ENCODE measurements at places on chromosomes 13 and 19.
A peak's percentile ranks its signal among the peaks of the same experiment; 100 is the strongest.

GRCh38 chr13:87094646-87095045 lies 576.5 kb upstream of the SLITRK5 start:
- peak; percentile 73 for DNase-seq

GRCh38 chr13:113060557-113061270 lies 44.9 kb upstream of the F7 start:
- no peak for DNase-seq

DNA sequence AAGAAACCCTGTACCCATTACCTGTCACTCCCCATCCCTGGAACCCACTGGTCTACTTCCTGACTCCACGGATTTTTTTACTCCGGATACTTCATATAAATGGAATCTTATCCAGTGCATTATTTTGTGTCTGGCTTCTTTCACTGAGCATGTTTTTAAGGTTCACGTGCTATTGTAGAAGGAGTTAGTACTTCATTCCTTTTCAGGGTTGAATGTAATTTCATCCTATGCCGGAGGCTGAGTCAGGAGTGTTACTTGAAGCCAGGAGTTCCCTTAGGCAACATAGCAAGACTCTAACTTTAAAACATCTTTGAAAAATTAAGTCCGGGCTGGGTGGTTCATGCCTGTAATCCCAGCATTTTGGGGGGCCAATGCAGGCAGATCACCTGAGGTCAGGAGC lies 17.9 kb upstream of the ELAVL1 start:
- DNase-seq: no peak

- DNase-seq: no peak
Observed at GRCh38 chr13:105863300-105863920, 672.1 kb downstream of the EFNB2 start.

GRCh38 chr19:15114153-15114540 lies 6.9 kb downstream of the SYDE1 start:
- DNase-seq: no peak

GRCh38 chr19:13729859-13730258 lies 34.5 kb upstream of the MRI1 start:
- DNase-seq: peak; percentile 19

GRCh38 chr13:33723365-33723764 lies 94.6 kb upstream of the RFC3 start:
- peak; percentile 18 for DNase-seq

DNA sequence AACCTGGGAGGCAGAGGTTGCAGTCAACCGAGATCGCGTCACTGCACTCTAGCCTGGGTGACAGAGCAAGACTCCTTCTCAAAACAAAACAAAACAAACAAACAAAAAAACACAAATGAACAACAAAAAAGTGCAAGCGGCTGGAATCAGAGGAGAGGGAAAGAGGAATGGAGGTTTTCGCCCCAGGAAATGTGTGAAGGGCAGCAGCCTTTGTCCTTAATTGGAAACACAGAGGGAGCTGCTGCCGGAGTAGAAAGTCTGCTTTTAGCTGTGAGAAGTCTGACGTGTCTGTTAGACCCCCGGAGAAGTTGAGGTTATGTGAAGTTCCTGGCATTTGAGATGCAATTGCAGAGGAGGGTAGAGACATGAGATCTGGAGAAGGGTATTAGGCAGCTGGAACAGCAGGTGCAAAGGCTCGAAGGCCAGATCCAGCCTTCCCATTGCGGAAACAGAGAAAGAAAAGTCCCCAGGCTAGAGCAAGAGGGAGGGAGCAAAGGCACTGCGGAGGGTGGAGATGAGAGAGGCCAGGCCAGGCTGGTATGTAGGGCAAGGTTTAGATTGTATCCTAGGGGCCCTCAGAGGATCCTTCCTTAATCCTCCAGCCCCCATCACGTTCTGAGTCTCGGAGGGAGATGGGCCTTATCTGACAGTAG lies 473 bp downstream of the TMIGD2 start:
- no peak for DNase-seq

DNA sequence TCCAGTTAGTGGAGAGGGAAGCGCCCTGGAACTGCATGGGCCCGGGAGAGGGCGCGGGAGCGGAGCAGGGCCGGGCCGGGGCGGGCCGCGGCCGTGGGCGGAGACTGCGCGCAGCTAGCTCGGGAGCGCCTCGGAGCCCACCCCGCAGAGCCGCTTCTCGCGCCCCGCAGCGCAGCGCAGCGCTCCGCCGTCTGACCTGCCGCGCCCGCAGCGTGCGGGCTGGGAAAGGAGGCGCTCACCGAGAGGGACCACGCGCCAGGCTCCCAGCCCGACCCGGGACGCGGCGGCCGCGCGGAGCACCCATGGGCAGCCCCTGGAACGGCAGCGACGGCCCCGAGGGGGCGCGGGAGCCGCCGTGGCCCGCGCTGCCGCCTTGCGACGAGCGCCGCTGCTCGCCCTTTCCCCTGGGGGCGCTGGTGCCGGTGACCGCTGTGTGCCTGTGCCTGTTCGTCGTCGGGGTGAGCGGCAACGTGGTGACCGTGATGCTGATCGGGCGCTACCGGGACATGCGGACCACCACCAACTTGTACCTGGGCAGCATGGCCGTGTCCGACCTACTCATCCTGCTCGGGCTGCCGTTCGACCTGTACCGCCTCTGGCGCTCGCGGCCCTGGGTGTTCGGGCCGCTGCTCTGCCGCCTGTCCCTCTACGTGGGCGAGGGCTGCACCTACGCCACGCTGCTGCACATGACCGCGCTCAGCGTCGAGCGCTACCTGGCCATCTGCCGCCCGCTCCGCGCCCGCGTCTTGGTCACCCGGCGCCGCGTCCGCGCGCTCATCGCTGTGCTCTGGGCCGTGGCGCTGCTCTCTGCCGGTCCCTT lies at the start of gene MLNR:
Gene MLNR (plus strand): TSS at position 303 of the 820 bp plus-strand sequence. CDS start 0 bp downstream, at position 303.
- no peak for DNase-seq

DNA sequence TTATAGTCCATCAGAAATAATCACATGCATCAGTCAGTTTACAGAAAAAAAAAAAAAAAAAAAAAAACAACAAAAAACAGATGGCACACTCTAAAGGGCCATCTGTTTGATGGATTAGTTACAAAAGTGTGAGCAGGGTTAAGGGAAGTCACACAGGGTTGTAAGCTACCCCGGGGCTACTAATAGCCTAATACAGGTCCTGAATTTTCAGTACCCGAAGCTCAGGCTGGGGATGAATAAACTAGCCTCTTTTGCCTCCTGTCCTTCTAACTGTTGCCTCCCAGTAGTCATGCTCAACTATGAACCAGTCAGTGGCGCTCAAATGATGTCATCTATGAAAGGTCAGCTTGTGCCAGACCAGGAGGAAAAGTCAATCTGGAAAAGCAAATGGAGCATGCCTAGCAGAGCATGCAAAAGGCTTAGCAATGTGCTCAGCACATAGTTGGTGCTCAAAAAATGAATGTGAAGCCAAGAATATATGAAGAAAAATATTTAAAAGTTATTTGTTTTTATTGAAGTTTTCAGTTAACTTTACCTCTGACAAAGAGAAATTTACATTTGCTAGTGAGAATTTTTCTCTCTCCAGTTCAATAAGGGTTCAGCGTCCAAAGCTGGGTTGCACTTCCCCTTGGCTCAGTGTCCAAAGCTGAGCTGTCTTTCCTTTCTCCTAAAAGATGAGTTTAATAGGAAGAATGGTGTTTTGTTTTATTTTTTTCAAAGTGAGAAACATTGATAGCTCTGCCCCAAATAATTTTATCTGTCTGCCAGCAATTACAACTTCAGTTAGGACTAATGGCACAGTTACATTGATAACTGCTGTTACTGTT lies 30.8 kb upstream of the LRCH1 start:
- DNase-seq: no peak

- DNase-seq: no peak
Observed at GRCh38 chr13:102879793-102880499, 34.1 kb downstream of the ERCC5 start.

DNA sequence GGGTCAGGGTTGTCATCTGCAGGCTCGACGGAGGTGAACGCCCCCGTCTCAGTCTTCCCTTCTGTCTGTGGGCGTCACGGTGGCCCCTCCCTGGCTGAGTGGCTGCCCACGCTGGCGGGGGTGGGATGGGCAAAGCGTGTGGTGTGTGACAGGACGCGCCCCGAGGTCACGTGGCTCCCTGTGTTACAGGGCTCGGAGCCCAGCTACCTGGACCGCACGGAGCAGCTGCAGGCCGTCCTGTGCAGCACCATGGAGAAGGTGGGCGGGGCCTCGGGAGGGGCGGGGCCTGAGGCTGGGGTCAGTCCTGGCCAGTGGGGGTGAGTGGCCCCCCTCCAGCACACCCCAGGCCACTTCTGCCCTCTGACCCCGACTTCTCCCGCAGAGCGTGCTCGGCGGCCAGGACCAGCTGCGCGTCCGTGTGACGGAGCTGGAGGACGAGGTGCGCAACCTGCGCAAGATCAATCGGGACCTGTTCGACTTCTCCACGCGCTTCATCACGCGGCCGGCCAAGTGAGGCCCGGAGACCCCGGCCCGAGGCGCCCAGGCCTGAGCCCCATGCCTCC lies 6.3 kb upstream of the GRIN3B start:
- DNase-seq: no peak

GRCh38 chr19:34588249-34588648 lies 88.7 kb downstream of the SCGB2B2 start:
- DNase-seq: no peak

DNA sequence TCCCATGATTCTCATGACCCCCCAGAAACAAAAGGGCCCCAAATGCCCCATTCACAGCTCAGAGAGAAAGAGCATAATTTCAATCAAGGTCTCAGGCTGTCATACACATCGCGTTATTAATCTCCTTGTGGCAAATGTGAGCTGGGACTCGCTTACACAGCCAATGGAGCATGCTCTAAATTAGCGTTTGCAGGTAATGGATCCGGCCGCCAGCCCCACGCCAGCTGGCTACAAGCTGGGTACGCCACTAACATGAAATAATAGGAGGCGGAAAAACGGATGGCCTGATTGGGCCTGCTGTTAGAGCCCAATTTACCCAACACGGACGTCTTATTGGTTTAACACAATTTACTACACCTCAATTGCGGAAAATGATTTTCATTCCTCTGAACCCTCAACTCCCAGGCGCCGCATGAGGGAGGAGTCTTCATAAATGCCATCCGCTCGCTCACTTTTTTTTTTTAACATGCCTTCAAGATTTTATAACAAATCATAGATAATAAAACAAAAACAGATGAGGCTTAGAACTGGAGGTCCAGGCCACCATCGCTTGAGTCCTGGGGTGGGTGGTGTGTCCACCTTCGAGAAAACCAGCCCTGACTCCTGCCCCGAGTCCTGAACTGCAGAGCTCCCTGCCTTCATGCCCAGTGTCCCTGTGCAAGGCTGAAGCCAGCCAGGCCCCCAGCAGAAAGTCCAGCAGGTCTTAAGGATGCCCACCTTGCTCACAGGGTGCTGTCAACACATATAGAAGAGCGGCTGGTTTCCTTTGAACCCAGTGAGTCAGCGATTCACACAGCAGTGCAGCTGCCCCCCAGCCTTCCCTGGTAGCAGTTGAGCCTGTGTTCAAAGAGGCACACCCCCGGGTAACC lies 62.1 kb downstream of the PEPD start:
- no peak for DNase-seq

All from KBM-7 (cell line).